Hematopoietic multipotent progenitor cell treated with erythropoietin and hydrocortisone succinate and interleukin-3 and kit ligand, for 17 days (in vitro differentiated cells): ENCODE measurements at places on chromosomes 6 and 20.
A peak's percentile ranks its signal among the peaks of the same experiment; 100 is the strongest.

DNA sequence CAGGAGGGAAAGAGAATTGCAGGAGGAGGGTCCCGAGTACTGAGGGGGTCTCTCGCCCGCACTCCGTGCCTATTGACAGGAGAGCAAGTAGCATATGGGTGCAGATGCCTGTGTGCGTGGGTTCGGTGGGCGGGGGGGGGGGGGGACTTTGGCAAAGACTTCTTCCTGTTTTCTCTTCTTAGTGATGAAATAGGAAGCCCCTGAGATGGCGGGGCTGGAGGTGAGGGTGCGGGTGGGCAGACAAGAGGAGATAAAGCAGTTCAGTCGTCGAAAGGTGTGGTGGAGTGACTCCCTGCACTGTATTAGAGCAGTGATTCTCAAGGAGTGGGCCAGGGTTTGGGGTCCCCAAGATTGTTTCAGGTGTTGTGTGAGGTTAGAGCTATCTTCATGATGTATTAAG is 3.7 kb downstream of the NAA20 start:
- DNase-seq, result no peak

DNA sequence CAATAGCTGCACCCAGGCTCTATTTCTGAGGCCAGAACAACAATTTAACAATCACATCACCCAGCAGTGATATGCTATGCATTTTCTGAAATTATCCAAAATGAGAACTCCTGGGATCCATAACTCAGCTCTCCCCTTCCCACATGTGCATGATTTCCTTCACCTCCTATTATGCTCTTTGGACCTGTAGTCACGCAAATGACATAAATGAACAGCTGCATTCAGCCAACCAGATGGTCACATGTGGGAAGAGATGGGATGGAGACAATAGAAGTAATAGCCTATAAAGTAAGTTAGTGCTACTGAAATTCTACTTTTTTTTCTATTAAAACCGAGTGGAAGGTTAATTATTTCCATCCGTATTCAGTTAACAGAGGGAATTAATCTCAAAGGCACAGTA is 662.1 kb upstream of the ID4 start:
- DNase-seq, result no peak

GRCh38 chr20:43959079-43959919 is 44.6 kb downstream of the TOX2 start:
- DNase-seq, result no peak

- no peak for DNase-seq
These were observed 1.7 kb downstream of the CGA start for GRCh38 chr6:87093199-87093598.

DNA sequence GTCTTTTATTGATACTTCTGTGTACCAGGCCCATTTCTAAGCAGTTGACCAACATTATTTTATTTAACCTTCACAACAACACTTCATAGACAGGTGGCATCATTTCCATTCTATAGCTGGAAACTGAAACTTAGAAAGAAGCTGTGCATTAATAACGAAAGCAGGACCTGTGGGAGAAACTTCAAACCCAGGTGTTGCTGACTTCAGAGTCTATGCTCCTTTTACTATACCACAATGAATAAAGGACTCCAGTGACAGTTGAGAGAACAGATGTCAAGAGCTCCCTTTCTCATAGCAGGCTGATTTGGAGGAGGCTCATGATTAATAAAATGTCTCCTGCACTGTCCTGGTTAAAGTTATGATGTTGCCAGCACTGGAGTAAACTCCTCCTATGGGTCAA is 56.6 kb upstream of the POU3F2 start:
- DNase-seq, result no peak

DNA sequence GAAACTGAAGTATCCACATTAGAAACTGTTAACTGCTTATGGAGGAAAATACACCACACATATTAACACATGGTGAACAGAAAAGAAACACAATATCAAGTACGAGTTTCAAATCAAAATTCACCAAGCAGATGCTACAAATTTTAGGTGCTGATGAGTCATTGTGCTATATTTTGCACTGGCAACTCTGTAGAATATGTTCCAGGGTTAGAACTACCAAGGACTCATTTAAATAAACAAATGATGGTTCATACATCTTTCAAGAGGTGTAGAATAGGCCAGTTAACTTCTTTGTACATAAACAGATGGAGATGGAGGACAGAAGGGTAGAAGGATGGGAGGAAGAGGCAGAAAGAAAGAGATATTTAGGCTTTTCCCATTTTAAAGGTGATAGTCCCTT is 184.9 kb downstream of the ARHGAP18 start:
- no peak for DNase-seq

DNA sequence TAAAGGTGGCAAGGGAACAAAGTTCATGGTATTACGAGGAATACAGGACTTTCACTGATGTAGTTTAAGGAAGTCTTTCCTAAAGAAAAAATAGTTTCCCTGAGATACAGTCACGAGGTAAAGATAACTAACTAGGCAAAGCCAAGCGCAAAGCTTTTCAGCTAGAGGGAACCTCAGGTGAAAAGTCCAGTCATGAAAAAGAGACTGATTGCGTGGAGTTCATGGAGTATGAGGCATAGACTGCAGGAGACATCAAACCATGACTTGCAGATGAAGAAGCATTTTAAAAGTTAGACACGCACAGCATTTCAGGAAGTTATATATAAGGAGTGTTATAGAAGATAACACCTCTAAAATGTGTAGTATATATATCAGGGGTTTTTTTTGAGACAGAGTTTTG is 205.6 kb upstream of the ZNF184 start:
- no peak for DNase-seq

GRCh38 chr6:33217246-33217645 is 8.9 kb downstream of the RING1 start:
- DNase-seq, result no peak

DNA sequence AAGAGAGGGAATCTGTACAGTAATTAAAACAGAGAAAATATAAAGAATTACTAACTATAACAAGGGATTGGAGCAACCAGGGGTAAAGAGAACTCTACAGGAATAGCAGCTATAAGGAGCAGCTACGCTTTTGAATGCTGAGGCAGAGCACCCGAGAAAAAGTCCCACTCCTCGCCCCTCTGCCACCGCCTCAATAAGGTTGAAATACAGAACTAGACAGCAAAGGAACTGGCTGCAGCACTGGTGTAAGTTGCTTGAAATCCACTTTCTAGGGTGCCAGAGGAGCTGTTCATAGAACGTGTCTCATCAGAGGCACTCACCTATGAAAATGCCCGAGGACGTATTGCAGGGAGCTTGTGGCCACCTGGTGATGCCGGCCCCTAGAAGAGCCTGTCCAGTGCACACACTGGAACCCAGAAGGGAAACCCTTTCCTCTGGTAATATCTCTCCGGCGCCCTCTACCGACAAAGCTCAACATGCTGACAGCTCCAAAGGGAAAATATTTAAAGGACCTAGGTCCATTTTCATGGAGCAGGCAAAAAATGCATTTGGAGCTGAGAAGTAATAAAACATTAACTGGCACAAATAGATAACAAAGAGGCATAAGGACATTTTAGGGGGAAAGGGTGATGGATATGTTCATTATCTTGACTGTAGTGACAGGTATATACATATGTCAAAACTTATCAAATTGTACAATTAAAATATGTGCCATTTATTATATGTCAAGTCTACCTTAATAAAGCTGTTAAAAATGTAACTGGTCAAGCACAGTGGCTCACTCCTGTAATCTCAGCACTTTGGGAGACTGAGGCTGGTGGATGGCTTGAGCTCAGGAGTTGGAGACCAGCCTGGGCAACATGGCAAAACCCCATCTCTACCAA is 137.4 kb upstream of the HDAC2 start:
- DNase-seq, result peak; percentile 8

- DNase-seq, result no peak
These were observed 50.5 kb downstream of the HAO1 start for GRCh38 chr20:7889736-7890135.

GRCh38 chr6:83461438-83461837 is 30.6 kb upstream of the ME1 start:
- no peak for DNase-seq

DNA sequence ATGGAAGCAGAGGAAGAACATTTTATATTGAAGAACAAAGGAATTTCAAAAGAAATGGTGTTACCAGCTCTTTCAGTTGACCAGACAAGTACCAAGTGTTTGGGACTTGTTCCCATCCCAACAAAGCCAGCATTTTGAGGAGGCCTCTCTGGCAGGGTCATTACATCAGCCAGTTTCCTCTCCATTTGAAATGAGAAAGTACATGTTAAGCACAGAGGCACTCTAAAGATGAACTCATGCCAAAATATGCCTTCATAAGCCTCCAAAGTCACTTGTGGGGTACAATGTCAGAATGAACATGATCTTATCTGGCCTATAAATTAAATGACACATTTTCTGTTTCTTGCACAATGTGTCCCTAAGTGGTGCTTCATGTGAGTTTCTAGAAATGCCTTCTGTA is 223.9 kb downstream of the PRL start:
- no peak for DNase-seq

DNA sequence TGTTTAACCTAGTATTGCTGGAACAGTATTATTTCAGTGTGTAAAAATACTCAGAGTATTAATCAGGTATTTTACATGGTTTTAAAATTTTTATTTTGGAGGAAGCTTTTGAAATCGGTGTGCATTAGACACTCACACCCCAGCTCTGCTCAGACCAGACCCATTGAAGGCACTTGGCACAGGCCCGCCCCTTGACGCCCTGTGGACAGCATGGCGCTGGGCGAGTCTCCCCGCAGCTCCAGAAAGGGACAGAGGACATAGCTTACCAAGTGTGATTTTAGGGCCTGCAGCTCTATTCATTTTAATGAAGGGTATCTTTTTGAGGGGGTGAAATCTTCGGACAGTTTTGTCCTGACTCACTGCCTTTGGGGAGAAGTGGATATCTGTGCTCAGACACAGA is 164.5 kb downstream of the CDH4 start:
- DNase-seq, result no peak

DNA sequence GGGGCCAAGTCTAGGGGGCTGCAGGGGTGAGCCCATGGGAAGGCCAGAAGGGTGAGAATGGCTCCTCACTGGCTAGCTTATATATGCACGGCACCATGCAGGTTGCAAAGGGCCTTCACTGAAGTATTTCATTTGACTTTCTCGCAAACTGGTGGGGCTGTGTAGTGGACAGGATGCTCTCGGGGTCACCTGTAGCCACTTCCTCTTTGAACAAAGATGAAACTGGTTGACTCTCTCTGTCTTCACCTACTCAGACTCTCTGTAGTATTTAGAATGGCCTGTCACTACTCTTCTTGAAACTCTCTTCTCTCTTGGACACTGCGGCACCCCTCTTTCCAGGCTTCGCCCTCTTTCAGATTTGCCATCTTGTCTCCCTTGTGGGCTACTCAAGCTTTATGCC is 560.5 kb downstream of the PKHD1 start:
- DNase-seq, result no peak
